ENCODE measurements at places on chromosomes 6 and 20.

GRCh38 chr20:39873286-39873685, 815.8 kb downstream of the MAFB start:
- DNase-seq: no peak

DNA sequence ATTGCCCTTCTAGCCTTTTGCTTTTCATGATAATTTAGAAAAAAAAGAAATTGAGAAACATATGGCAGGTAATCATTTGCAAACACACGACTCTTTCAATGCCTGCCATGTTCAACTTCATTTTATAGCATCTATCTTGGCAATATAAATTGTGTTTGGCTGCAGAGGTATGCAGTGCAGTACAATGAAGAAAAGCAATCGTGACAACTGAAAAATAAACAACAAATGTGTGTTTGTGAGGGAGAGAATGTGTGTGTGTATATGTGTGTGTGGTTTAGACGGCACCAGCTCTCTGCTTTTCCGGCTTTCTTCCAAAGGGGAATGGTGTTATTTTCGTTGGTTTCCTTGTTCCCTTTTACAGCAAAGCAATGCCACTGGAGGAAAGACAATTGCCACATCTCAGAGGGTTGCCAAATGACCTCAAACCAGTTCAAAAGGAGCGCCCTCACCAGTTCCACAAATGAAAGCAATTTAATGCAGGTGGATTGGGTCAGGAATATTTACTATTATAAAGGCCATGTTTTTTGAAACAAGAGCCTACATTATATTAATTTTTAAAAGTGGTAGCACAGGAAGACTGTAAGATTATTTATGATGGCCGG, 587.2 kb downstream of the PRKN start:
- DNase-seq: no peak

DNA sequence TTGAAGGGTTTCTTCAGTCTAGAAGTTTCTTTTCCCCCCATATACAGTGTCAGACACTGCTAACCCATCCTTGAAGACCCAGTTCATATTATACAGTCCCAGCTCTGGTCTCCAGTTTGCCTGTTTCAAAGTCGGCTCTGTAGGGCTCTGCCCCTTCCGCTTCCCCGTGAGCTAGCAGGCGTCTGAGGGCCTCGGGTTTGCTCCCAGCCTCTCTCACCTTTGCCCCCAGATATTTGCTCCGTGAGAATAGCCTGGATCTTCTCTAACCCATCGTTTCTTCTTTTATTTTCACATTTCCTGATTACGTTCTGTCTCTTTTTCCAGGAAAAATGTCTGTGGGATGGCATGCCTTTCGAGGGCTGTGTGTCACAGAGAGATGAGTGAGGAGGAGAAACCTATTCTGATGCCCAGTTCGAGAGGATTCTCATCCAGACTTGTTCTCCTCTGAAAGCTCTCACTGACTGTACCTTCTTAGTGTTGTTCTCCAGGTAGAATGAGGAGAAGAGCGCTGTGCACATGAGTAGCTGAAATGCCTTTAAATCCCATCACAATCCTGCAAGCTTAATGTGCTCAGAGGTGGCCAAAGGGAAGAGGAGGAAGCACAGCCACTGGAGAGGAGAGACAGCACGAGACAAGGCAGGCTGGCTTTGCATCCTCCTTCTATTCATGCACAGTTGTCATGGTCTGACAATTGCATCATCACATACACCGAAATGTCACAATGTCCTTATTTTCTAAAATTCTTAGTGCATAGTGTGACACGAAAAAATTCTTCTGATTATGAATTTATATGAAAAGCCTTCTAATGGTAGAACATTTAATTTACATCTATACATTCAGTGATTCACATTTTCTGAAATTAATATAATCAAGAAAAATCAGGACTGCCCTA, 171.1 kb downstream of the FOXA2 start:
- DNase-seq: no peak

- no peak for DNase-seq
Observed at GRCh38 chr20:48463096-48463720, 364.6 kb downstream of the PREX1 start.

GRCh38 chr6:126481319-126481718, 141.4 kb downstream of the CENPW start:
- DNase-seq: no peak

- no peak for DNase-seq
Observed at GRCh38 chr20:57006411-57007170, 259.9 kb downstream of the BMP7 start.

- no peak for DNase-seq
Observed at GRCh38 chr6:56002336-56002735, 126.9 kb upstream of the BMP5 start.

GRCh38 chr6:3287308-3287707, 28.6 kb downstream of the PSMG4 start:
- DNase-seq: no peak

DNA sequence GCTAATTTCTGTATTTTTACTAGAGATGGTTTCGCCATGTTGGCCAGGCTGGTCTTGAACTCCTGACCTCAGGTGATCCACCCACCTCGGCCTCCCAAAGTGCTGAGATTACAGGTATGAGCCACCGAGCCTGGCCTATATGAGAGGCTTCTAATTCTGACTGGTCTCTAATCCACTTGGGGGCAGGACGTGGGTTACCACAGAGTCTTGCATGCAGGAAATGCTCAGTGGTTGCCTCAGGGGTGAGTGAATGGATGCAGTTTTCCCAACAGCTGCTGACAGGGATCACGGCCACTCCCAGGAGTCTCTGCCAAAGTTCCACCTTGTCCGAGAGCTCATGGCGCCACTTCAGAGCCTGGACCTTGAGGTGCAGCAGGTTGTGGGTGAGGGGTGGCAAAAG, 6.4 kb upstream of the FANCE start:
- no peak for DNase-seq

- DNase-seq: no peak
Observed at GRCh38 chr6:1494671-1495070, 105.3 kb downstream of the FOXF2 start.

DNA sequence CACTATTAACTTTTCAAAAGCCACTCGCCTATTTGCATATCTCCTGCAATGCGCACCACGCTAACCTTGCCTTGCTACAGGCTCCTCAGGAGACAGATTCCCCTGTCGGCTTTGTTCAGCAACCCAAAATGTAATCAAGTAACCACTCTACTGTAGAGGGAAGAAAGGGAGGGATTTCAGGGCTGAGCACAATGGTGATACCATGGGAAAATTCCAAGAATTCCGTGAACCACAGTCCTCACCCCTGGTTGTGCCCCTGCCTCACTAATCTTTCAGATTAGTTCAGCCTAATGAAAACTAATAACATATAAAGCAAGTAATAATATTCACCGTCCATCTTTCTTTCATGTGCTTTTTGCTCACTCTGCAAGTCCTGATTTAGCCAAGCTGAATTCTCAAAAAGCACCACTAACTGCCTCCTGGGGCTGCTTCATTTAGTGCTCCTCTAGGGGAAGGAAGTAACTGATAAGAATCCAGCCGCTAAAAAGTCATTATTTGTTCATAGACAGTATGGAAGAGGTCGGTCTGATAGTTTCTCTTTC, 6.6 kb downstream of the CITED2 start:
- DNase-seq: no peak

DNA sequence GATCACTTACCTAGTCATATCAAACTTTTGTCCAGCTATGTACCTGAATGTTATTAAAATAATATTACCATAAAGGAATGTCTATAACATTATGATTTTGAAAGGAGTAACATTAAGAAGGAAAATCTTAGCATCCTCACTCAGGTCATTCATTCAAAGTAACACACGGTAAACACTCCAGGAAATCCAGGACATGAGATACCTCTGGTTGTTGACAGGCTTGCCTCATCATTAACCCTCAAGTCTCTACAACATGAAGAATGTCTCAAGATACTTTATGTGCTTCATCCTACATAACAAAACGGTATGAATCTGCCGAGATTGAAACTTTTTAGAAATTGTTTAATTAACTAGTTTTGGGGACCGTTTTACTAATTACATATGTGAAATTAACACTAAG, 690 bp upstream of the FILIP1 start:
- no peak for DNase-seq

- no peak for DNase-seq
Observed at GRCh38 chr20:23344336-23344735, 6.3 kb upstream of the NXT1 start.

- no peak for DNase-seq
Observed at GRCh38 chr6:66900133-66901083, 1193.4 kb upstream of the EYS start.

- no peak for DNase-seq
Observed at GRCh38 chr20:25081065-25081729, 744 bp downstream of the VSX1 start.

GRCh38 chr6:134740027-134740373, 209.9 kb downstream of the ALDH8A1 start:
- DNase-seq: no peak

- DNase-seq: no peak
Observed at GRCh38 chr6:153130515-153131036, 506 bp downstream of the RGS17 start.

DNA sequence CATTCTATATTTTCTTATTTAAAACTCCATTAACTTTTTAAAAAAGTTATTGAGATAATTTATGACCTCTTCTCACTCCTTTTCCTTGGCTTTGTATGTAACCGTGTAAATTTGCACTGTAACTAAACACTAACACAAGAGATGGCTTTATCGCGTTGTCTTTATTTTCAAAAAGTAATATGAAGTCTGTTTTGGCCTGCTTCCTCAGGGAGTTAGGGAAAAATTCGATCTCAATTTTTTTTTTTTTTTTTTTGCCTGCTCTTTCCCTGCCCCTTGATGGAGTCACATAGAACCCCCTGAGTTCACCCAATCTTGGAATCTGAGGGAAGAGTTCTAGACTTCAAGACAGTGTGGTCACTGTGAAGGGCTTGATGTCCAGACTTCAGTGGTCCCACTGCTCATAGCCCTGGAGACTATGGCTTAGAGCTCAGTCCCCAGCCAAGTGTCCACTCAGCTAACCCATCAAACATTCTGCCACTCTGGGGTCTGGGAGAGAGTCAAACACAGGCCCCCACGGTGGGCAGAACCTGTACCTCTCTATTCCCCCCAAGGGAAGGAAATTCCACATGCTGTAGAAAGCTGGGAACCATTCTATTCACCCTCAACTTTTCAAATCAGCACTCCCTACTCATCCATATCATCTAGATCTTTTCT, 15.7 kb upstream of the TBC1D22B start:
- DNase-seq: no peak

GRCh38 chr20:64080813-64081623, 1.1 kb downstream of the OPRL1 start:
- DNase-seq: no peak

DNA sequence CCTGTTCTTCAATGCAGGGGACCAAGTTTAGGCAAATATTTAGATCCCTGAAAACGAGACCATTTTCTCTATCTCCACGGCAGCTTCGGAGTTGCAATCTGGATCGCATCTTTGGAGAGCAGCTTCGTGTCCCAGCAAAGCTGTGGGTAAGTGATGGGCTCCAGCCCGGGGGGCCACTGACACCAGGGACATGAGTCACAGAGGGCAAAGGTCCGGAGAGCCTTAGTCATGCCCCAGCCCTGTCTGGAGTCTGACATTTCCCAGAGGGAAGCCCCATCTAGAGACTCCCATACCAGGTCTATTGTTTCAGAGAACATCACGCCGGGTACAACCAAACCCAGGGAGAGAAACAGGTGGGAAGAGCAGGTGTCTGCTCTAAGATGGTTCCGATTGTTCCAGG, 95.9 kb downstream of the NFATC2 start:
- no peak for DNase-seq

DNA sequence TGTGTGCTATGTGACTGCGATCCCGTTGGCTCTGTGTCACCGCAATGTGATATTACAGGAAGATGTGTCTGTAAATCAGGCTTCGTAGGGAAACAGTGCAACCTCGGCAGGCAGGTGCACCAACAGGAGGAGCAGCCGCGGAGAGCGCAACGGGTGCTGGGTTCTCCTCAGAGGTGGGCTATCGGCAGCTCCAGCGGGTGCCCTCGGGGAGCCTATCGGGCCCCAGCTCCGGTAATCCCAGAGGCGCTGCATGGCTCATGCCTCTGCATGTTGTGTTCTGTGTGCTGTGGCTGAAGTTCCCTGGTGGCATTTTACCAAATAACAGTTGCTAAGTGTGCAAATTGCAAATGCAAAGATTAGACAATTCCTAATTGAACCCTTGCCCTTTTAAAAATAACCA, 409.9 kb downstream of the LAMA2 start:
- no peak for DNase-seq

- DNase-seq: no peak
Observed at GRCh38 chr6:34680802-34681515, 15.6 kb downstream of the ILRUN start.

DNA sequence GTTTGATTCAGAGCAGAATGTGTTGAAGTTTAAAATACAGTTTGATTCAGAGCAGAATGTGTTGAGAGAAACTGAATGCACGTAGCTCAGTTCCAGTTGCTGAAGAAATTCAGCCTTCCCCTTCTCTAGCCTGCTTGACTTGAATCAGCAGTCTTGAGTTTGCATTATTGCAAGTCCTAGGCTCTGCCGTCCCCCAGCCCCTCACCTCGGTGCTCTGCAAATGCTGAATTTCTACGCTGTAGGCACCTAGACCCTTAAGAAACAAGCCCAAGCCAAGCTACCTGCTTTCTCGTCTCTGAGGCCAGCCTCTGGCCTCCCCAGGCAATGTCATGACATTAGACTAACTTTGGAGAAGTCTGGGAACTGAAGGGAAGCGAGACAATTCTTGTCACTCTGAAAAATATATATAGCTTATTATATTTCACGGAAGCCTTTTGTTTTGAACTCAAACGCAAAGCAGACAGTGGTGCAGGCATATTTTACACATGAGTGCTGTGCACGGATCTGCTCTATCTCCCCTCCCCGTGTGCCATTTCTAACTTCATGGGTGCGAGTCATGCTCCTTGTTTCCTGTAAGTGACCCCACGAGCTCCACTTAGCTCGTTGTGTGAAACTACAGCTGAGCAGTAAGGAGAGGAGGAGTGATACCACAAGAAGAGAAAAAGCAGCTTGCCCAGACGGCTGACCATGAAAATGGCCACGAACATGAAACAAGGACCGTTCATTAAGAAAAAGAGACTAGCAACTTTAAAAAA, 71.4 kb upstream of the DUSP22 start:
- DNase-seq: no peak

DNA sequence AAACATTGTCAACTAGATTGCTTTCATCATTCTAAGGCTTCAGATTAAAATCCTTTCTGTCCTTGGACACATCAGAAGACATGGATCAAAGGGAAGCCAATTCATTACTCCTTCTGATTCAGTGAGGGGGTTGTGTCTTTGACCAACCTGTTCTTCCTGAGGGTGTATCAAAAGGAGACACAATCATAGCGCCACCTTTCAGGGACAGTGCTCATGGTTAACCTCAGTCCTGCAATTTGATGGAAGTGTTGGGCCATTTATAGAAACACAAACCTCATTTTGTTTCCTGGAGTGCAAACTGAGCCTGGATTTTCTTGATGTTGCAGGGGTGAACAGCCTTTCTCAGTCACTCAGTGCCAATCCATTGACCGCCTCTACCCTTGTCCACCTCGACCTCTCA, 163.9 kb upstream of the SCGN start:
- no peak for DNase-seq

Data from activated T-cell treated with anti-CD3 and anti-CD28 coated beads for 48 hours (primary cell).